ENCODE measurements at places on chromosomes 1 and 21.
A peak's percentile ranks its signal among the peaks of the same experiment; 100 is the strongest.

GRCh38 chr1:62437273-62437940 lies 558 bp downstream of the USP1 start:
- peak; percentile 36 for DNase-seq

- DNase-seq, result no peak
These were observed 42.0 kb downstream of the NIBAN1 start for GRCh38 chr1:184932319-184932718.

GRCh38 chr21:43903451-43904091 lies 38.5 kb downstream of the AGPAT3 start:
- DNase-seq, result no peak

GRCh38 chr21:17231124-17231523 lies 281.7 kb upstream of the CXADR start:
- DNase-seq, result no peak

DNA sequence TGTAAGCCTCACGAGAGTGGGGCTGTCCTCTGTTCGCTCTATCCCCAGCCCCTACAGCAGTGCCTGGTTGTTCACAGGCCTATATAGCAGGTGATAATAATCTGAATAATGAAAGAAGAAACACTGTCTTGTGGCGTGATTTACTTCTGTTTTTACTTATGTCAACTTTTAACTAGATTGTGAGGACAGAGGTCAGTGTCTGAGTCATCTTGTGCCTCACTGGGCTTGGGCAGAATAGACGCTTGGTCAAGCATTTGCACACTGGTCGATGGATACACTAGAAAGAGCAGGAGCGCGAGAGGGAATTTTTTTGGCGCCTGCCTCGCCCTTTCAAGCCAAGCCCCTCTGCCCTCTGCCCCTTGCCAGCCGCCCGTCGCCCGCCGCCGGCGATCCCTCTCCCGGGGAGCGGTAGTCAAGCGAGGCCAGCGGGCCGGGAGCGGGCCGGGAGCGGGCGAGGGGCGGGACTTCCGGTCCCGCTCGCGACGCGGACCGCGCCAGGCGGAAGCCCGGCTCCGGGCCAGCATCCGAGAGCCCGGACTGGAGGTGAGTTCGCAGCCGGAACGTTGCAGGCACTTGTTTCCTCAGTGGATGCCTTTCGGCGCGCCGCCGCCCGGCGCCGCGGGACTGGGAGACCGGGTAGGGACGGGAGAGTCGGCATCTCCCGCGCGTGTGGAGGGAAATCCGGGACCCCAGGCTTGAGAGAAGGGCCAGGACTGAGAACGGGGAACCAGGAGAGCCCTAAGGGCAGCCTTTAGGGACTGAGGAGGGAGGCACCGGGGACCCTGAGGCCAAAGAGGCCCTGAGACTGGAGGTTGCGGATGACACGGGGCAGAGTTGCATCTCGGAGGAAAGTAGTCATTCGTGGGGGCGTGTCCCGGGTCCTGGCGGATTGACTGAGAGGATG lies at the start of gene DISP1:
DISP1 (plus strand) TSS at position 504 of the 904 bp plus-strand sequence. CDS start 127,785 bp downstream, outside the sequence.
- peak; percentile 90 for DNase-seq

DNA sequence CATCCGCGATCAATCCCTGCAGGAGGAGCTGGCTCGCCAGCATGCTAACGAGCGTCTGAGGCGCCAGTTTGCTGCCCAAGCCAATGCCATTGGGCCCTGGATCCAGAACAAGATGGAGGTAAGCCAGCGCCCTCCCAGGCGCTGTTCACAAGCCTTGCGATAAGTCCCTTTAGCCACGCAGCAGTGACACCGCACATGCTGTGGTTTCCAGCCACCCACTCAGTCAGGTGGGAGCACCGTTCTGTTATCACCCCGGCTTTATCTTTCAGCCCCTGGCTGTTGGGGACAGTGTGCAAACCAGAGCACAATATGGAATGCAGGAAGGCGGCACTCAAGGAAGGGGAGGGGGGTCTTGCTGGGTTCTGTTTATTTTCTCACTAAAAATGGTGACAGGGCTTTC lies 41.1 kb upstream of the MTR start:
- DNase-seq, result no peak

GRCh38 chr1:230807029-230807428 lies 59.8 kb downstream of the CAPN9 start:
- no peak for DNase-seq

DNA sequence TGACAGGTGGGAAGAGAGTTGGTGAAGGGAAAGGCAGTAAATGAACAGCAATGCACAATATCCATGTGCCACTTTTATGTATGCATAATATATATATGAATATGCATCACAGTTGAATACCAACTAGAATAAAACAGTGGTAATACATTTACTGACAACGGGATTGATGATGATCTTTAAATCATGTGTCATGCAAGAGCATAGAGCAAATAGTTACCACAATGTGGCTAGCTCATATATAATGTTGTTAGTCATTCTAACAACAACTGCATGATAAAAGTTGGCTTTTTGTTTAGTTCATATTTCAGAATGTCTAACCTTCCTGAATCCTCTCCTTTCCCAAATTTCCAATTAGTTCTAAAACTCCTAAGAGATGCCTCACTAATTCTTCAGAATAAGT lies 46.4 kb downstream of the GORAB start:
- no peak for DNase-seq

DNA sequence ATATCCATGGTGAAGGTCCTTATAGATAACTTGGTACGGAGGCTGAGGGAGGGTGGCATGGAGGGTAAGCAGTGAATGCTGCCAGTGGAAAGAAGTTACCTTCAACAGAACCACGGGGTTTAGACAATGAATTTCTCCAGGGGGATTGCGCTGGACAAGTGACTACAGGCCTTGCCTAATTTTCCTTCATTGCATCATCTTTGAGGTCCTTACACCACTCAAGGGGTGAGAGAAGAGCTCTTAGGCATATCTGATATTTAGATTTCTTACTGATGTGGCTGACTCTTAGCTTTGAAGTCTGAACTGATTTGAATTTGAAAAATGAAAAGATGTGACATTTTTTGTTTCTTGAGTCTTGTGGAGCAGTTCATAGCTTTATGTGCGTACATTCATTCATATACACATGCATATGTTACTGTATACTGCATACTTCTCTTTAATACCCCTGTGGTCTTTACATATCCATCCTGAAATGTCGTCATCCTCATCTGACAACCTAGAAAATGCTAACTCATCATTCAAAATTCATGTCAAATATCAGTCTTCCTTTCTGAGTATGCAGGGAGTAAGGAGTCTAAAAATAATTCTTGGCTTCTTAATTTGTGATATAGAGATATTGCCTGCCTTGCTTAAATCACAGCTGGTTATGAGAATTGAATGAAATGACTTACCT lies 63.6 kb downstream of the DNM3 start:
- DNase-seq, result no peak

DNA sequence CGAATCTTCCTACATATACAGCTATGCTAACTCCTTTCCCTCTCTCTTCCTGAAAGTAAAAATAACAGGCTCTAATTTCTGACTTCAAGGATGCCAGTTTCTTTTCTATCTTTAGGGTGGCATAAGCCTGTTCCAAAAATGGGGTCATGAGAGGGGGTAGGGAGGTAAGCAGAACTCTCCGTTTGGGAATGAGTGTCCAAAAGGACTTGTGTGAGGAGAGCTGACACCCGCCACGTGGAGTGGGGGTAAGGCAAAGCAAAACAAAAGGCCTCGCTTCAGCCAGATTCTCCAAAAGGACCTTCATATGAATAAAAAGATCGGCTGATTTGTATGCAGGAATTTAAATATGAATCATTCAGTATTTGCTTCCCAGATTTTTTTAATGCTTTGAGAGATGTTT lies 28.6 kb downstream of the PLPPR4 start:
- peak; percentile 19 for DNase-seq

DNA sequence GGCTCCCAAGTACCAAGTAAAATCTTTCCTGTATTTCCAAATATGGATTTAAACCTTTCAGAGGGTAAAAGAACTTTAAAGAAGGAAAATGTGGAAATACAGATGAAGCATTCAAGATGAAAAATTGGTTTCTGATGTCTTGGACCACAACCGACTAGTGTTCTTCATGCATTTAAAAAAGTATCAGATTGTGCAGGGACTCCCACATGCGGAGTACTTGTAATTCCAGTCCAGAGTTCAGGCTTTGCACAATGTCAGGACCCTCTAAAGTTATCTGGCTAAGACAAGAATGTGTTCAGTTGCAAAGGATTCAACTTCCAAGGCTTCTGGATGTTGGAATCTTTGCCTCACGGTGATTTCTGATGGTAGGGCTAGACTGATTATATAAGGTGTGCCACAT lies 66.7 kb downstream of the RGL1 start:
- no peak for DNase-seq

DNA sequence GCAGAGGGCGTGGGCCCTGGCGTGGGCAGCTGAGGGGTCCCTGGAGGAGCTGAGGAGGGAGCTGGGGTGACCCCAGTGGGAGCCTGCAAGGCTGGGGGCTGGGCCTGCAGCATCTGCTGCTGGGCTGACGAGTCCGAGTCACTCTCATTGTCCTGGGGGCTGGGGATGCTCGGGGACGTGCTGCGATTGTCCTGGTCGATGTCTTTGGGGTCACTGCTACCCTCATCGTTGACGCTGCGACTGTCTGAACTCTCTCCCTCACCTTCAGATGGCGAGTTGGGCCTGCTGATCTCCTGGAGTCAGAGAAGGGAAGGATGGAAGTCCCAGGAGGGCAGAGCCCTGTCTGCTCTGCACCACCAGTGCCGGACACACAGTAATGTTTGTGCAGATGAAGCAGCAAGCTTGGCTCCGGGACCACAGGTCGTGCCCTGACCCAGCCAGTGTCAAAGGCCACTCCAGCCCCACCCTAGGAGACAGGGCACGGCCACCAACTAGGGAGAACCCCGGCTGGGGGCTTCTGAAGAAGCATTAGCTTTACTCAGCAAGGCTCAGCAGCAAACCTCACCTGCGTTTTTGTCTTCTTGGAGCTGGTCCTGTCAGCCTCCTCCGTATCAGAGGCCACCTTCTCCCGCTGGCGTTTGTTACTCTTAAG lies 43.4 kb downstream of the SLC45A1 start:
- DNase-seq, result no peak

GRCh38 chr1:218525031-218525430 lies 179.9 kb downstream of the TGFB2 start:
- DNase-seq, result no peak
